ENCODE measurements at places on chromosomes 5 and 9. TPM values are rescaled to one million over a fixed set of nuclear protein-coding genes. Genes with fewer than 3 reads are reported as not detected.

GRCh38 chr5:1524481-1524798, 680 bp upstream of the LPCAT1 start:
- peak overlapping the region; percentile 29 for H3K27ac ChIP-seq
- H3K4me1 ChIP-seq = peaks cover 15% of the 10 kb centered on the region
- H3K4me3 ChIP-seq = peak overlapping the region; percentile 67
- no peaks in the 10 kb centered on the region for H3K27me3 ChIP-seq

Gene PCDHGB4
- total RNA-seq = 0.18 TPM

Gene IL3
- total RNA-seq = 94.6 TPM

DNA sequence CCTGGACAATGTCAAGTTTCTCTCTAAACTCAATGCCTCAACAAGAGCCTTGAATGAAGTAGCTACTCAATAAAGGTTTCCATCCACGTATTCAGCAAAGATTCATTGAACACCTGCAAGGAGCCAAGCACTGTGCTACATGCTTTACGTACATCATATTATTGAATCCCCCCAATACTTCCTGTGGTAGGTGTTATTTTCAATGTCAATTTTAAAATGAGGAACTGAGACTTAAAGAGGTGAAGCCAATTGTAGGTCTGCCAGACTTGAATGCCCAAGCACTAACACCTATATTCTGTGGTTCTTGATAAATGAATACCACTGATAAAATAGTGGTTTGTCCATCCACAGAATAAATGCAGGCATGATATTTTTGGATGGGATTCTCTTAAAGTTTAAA, 162.3 kb downstream of the DRD1 start:
- H3K27me3 ChIP-seq = peaks cover 6% of the 10 kb centered on the region
- no peak for DNase-seq
- no peak overlapping the region for H3K4me3 ChIP-seq
- no peaks in the 10 kb centered on the region for H3K4me1 ChIP-seq

DNA sequence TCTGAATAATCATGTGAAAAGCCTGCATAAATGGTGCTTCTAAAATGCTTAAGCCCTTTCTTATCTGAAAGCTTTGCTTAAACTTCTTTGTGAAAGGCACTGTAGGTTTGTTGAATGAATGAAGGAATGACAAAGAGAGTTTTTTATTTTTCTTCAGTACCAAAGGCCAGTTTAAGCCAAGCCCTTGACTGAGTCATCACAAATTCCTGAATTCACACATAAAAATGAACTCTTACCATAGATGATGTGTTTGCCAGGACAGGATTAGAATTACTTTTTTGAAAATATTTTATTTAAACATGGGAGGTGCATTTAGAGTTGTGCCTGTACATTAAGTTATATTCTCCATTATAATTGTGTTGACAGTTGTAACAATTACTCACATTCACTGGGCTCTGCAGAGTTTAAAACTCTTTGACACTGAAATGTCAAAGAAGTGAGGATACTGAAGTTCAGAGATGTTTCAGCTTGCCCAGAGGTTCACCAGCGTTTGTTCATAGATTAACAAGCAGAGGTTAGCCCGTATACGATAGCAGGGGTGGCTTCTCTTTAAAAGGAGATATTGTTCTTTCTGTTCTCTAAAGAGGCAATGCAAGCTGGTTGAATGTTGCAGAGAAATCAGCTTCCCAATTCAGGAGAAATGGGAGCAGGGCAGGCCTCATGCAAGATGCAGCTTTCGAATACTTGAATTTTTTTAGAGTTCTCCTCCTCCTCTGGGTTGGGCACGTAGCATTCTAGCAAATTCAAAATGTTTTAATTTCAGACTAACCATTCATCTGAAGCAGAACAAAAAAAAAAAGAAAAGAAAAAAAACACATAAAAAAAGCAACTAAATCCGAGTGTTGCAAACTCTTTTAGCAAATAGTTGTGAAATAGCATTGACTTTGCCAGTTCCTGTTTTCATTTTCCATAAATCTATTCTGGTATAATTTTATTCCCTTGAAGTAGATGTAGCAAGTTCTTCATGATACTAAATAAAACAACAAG, 358.7 kb upstream of the KLF4 start:
- H3K4me3 ChIP-seq = no peak overlapping the region
- H3K36me3 ChIP-seq = no peaks in the 10 kb centered on the region
- H3K27me3 ChIP-seq = no peaks in the 10 kb centered on the region
- no peak overlapping the region for H3K27ac ChIP-seq
- H3K4me1 ChIP-seq = no peaks in the 10 kb centered on the region

GRCh38 chr9:127899128-127899943, at the start of gene ST6GALNAC6:
Gene ST6GALNAC6, minus strand, starts transcription at chr9:127899603. Its CDS starts 1,622 bp downstream, at chr9:127897981.
- peak within 1 kb of the TSS; percentile 87 for H3K27ac ChIP-seq
- peaks cover 30% of the 10 kb centered on the region for H3K4me1 ChIP-seq
- peaks cover 35% of the 10 kb centered on the region for H3K36me3 ChIP-seq
- no peaks in the 10 kb centered on the region for H3K27me3 ChIP-seq
- DNase-seq = peak; percentile 70
- peak within 1 kb of the TSS; percentile 90 for H3K4me3 ChIP-seq

- peak overlapping the region; percentile 91 for H3K27ac ChIP-seq
- DNase-seq = no peak
- peak overlapping the region; percentile 34 for H3K4me3 ChIP-seq
- H3K4me1 ChIP-seq = peaks cover 23% of the 10 kb centered on the region
- no peaks in the 10 kb centered on the region for H3K36me3 ChIP-seq
These were observed 105.1 kb downstream of the MED10 start for GRCh38 chr5:6273090-6273735.

Gene PCDHA10
- total RNA-seq = not detected

Gene KIF24
- 6.1 TPM for total RNA-seq

DNA sequence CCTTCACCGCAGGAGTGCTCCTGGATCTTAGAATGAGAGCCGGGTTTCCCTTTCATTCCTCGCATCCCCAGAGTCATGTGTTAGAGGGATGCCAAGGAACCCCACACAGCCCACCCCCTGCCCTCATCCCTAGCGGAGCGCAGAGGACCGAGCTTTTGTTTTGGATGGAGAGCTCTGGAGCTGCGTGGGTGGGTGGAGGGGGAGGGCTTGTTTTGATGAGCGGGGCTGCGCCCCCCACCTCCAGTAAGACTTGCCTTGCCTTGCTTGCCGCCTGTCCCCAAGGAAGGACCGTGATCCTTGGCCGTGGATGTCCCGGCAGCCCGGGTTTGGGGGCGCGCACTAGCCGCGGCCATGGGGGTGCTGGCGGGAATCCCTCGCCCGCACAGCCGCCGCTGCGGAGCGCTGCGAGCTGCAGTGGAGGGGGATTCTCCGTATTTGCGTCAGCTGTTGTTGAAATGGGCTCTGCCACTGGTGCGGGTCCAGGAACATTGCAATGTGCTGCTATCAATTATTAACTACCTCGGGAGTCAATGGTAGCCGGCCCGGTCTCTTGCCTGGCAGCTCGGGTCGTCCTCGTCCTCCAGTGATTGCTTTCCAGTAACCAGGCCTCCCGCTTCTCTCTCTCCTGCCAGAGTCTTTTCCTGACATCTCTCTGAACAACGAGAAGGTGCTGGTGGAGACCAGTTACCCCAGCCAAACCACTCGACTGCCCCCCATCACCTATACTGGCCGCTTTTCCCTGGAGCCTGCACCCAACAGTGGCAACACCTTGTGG, 1.0 kb downstream of the EGR1 start:
- no peak for DNase-seq
- H3K4me3 ChIP-seq = peak overlapping the region; percentile 83
- peaks cover 32% of the 10 kb centered on the region for H3K4me1 ChIP-seq
- peak overlapping the region; percentile 10 for H3K27ac ChIP-seq

- H3K4me3 ChIP-seq = no peak overlapping the region
- H3K4me1 ChIP-seq = no peaks in the 10 kb centered on the region
- H3K27ac ChIP-seq = no peak overlapping the region
- DNase-seq = no peak
- peaks cover 35% of the 10 kb centered on the region for H3K27me3 ChIP-seq
- no peaks in the 10 kb centered on the region for H3K36me3 ChIP-seq
These were observed 6.6 kb downstream of the FIBCD1 start for GRCh38 chr9:130932255-130933079.

- no peaks in the 10 kb centered on the region for H3K36me3 ChIP-seq
- H3K27me3 ChIP-seq = peaks cover 16% of the 10 kb centered on the region
- no peaks in the 10 kb centered on the region for H3K4me1 ChIP-seq
- no peak overlapping the region for H3K27ac ChIP-seq
These were observed 26.6 kb downstream of the TSPAN17 start for GRCh38 chr5:176673651-176674583.

Gene FAM200C
- 0.65 TPM for total RNA-seq

Data from activated T-helper 1 cell treated with anti-CD3 and anti-CD28 coated beads, Interleukin-12 subunit alpha, Interleukin-12 subunit beta, Interleukin-2, Interleukin-4 antibody, amounts not matched to agents 30 ng/mL and 10 ng/mL and 1 ng/mL, durations not matched to agents 14 hours and 24 hours and 36 hours (primary cell).